Urinary bladder (tissue), 4 donors: ENCODE measurements at places on chromosomes 1 and 21.

- DNase-seq = peak; percentile 17
Measured at GRCh38 chr1:86914998-86915736, 732 bp downstream of the HS2ST1 start.

- DNase-seq = no peak
Measured at GRCh38 chr1:34977210-34977471, 8.0 kb downstream of the TMEM35B start.

- DNase-seq = no peak
Measured at GRCh38 chr1:920010-920409, 3.7 kb upstream of the SAMD11 start.

GRCh38 chr1:41613689-41614574, 129.4 kb upstream of the EDN2 start:
- peak; percentile 7 for DNase-seq
